ENCODE measurements at places on chromosomes 1 and 21.
A peak's percentile ranks its signal among the peaks of the same experiment; 100 is the strongest.

GRCh38 chr1:191034132-191034531 lies 556.5 kb upstream of the BRINP3 start:
- no peaks in the 10 kb centered on the region for H3K36me3 ChIP-seq
- no peak overlapping the region for H3K4me3 ChIP-seq
- no peaks in the 10 kb centered on the region for H3K4me1 ChIP-seq
- H3K27me3 ChIP-seq: no peaks in the 10 kb centered on the region
- DNase-seq: peak; percentile 13

GRCh38 chr1:53038566-53038965 lies 23.4 kb upstream of the PODN start:
- no peaks in the 10 kb centered on the region for H3K27me3 ChIP-seq
- no peak overlapping the region for H3K27ac ChIP-seq
- H3K36me3 ChIP-seq: peaks cover 14% of the 10 kb centered on the region
- H3K4me3 ChIP-seq: no peak overlapping the region
- H3K4me1 ChIP-seq: no peaks in the 10 kb centered on the region
- DNase-seq: no peak

DNA sequence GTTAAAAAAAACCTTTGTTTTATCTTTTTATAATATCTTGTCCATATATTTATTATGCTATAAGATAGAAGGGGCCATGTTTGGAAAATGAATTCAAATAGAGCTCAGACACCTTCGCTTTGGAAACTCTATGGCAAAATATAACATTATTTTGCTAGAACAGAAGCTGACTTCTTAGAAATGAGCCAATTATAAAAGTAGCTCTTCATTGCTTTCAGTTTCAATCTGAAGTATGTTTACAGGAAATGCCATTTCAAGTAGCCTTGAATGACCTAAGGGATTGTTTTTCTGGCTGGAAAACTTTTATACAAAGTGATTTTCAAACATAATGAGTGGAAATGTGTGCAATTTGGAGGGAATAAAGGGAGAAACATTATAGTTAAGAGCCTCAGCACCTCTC lies 37.8 kb upstream of the GBP5 start:
- no peaks in the 10 kb centered on the region for H3K36me3 ChIP-seq
- H3K4me3 ChIP-seq: no peak overlapping the region
- H3K4me1 ChIP-seq: peaks cover 26% of the 10 kb centered on the region
- DNase-seq: peak; percentile 11
- H3K27ac ChIP-seq: no peak overlapping the region

- H3K4me3 ChIP-seq: no peak overlapping the region
- peaks cover 7% of the 10 kb centered on the region for H3K36me3 ChIP-seq
Observed at GRCh38 chr1:53246261-53247134, 8.2 kb upstream of the MAGOH start.

GRCh38 chr1:12031039-12031980 lies 12.0 kb downstream of the MIIP start:
- H3K4me1 ChIP-seq: no peaks in the 10 kb centered on the region
- no peak overlapping the region for H3K4me3 ChIP-seq
- no peaks in the 10 kb centered on the region for H3K27me3 ChIP-seq
- H3K27ac ChIP-seq: no peak overlapping the region
- peak; percentile 40 for DNase-seq
- peaks cover 14% of the 10 kb centered on the region for H3K36me3 ChIP-seq

DNA sequence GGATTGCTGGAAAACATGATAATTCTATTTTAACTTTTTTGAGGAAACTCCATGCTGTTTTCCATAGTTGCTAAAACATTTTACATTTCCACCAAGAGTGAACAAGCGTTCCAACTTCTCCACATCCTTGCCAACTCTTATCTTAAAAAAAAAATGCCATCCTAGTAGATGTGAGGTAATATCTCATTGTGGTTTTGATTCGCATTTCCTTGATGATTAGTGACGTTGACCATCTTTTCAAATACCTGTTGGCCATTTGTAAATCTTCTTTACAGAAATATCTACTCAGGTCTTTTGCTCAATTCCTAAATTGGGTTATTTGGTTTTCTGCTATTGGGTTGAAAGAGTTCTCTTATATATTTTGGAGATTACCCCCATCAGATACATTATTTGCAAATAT lies 77.4 kb upstream of the CLDN14 start:
- DNase-seq: no peak
- H3K4me3 ChIP-seq: no peak overlapping the region
- H3K27me3 ChIP-seq: peaks cover 64% of the 10 kb centered on the region
- no peaks in the 10 kb centered on the region for H3K36me3 ChIP-seq

DNA sequence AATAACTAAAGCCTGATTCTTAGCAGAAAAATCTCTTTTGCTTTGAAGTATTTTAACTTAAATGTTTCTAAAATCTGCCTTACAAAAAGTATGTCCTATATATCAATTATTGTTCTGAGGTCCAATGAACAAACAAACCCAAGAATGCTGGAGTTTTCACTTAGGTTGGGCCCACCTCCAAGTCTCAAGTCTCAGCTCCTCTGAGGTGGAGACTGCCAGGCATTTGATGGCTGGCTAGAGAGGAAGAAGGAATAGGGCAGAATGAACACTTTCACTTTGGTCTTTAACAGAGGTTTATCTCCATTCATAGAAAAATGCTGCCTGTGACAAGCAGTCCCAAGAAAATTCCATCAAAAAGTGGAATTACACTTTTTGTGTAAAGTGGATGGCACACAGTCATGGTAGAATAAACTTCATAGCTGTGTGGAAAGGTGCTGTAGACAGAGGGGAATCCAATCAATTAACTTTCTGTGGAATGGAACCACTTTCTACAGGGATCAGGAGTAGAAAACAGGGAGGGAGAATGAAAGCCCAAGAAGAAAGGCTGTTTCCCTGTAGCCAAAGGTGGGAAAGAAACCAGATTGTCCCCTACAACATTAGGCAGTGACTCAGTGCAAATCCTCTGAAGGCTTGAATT lies 349.4 kb upstream of the RUNX1 start:
- H3K4me3 ChIP-seq: no peak overlapping the region
- H3K36me3 ChIP-seq: no peaks in the 10 kb centered on the region
- H3K4me1 ChIP-seq: peaks cover 17% of the 10 kb centered on the region
- no peaks in the 10 kb centered on the region for H3K27me3 ChIP-seq
- H3K27ac ChIP-seq: peak overlapping the region; percentile 40
- no peak for DNase-seq

- H3K27me3 ChIP-seq: no peaks in the 10 kb centered on the region
- H3K36me3 ChIP-seq: peaks cover 17% of the 10 kb centered on the region
- H3K4me3 ChIP-seq: no peak overlapping the region
- no peak for DNase-seq
- no peaks in the 10 kb centered on the region for H3K4me1 ChIP-seq
Observed at GRCh38 chr1:17645068-17645911, 105.8 kb downstream of the ARHGEF10L start.

DNA sequence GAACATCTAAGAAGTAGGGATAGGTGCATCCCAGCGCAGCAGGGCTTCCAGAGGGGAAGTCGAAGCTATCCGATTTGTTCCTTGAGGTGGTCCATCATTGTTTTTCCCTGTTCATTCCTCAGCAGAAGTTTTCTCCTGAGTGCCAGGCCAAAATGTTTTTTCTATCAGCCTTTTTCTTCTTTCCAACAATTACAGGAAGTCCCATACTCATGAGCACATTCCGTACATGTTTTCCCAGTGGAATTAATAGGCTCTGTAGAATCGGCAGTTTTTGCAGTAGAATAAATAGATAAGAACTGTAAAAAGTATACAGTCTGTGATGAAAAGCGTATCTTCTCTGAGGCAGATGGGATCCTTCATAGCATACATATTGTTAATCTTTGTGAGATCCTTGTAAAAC lies 24.8 kb downstream of the CD101 start:
- no peak for DNase-seq
- no peaks in the 10 kb centered on the region for H3K27me3 ChIP-seq
- H3K27ac ChIP-seq: no peak overlapping the region
- H3K4me3 ChIP-seq: no peak overlapping the region
- H3K36me3 ChIP-seq: no peaks in the 10 kb centered on the region

DNA sequence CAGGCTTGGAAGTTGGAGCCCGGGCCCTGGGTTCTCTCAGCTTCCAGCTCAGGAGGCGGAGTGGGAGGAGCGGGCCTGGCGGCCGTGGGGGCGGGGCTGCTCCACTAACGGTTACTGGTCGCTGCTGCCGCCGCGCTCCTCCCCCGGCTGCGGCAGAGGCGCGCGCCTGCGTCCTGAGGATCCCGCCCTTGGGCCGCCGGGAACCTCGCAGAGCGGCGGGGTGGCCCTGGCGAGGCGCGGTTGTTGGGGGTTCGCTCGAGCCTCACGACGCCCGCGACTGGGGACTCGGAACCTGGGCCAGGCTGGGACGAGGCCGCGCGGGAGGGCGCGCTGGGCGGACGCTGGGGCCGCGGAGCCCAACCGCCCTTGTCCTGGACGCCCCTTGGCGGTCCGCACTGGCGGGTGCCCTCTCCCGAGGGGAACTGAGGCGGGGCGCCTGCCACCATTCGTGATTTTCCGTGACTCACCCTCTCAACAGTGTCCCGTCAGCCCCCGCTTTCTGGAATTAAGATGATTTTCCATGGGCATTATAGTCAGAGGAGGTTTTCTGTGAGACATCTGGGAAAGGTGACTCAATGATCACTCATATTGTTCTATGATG lies 34.1 kb downstream of the OR2G3 start:
- H3K4me3 ChIP-seq: no peak overlapping the region
- no peaks in the 10 kb centered on the region for H3K4me1 ChIP-seq
- no peaks in the 10 kb centered on the region for H3K36me3 ChIP-seq
- DNase-seq: no peak
- H3K27me3 ChIP-seq: no peaks in the 10 kb centered on the region

DNA sequence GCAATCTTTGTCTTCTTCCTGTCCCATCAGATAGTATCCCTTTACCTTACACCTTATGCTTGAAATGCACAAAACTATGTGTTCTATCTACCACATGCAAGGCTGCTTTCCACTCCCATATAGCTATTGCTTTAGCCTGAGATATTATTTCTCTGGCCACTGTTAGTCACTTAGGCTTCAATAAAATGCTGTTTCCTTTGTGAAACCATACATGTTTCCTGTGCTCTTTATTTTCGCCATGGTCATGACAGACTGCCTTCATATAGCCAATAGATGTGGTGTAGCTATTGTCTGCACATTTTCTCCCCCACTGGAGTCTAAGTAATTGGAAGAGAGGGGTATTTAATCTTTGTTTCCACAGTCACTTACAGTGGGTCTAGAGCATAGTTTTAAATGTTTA lies 108.4 kb downstream of the GREM2 start:
- no peak overlapping the region for H3K27ac ChIP-seq
- H3K4me1 ChIP-seq: no peaks in the 10 kb centered on the region
- no peak for DNase-seq
- H3K27me3 ChIP-seq: no peaks in the 10 kb centered on the region

DNA sequence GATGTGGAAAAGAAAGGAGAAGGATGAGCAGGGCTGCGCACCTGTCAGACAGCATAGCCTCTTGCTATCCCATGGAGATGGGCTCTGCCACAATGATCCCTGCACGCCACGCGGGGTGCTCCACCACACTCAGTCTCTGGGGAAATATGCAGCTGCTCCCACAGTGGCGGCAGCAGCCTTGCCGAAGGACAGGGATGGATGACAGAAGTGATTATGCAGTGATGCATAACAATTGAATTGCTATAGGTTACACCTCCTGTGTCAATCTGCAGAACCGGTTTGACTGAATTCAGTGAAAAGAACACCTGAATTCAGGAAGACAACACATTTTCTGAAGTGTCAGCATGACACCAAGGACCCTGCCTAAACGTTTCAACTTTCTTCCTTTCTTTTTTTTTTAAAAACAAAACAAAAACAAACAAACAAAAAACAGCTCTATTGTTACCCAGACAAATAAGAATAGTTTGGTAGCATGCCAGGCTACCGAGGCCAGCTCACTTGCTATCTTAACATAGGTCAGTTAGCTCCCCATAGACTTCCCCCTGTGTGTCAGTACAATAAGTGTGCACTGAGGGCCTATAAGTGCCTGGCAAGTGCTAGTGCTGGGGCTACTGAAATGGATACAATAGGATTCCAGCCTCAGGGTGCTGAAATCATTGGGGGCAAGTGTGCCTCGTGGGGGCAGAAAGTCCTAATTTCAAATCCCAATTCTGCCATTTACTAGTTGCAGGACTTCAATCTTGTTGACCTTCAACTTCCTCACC lies 127.6 kb upstream of the LMO4 start:
- no peak overlapping the region for H3K27ac ChIP-seq
- H3K36me3 ChIP-seq: no peaks in the 10 kb centered on the region
- no peaks in the 10 kb centered on the region for H3K27me3 ChIP-seq
- H3K4me1 ChIP-seq: no peaks in the 10 kb centered on the region
- no peak for DNase-seq

DNA sequence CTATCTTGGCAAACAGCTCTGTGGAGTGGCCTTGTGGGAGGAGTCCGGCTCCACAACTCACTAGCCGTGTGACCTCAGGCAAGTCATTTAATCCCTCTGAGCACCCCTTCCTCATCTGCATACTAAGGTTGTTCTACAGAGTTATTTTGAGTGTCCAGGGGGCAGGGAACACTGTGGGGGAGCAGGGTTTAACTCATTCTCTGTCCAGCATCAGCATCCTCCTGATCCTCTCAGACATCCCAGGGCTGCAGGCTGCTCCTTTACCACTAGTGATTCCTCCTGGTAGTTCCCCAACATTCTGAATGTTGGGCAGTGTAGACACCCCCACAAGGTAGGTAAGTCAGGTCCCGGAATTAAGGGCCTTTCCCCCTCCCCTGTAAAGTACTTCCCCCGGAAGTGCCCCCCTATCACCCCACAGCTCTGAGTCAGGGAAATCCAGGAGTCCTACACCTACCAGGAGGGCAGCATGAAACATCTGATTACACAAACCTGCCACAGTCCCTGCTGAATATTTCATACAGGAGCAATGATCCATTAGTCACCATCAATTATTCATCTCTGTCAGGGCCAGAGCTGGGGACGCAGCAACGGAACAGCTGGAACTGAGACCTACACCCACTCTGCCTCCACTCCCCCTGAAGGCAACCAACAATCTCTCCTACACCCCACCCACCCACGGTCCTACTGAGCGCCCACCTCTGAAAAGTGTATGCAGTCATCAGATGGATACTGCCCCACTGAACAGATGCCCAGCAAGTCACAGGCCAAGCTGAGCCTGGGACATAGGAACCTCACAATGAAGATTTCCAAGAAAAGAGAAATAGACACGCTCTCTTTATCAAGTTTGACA lies 20.5 kb downstream of the SYT2 start:
- no peak overlapping the region for H3K27ac ChIP-seq
- DNase-seq: peak; percentile 20
- peaks cover 99% of the 10 kb centered on the region for H3K27me3 ChIP-seq

GRCh38 chr1:23341931-23342692 lies 2.0 kb downstream of the HNRNPR start:
- peak; percentile 29 for DNase-seq
- peaks cover 38% of the 10 kb centered on the region for H3K36me3 ChIP-seq
- peaks cover 50% of the 10 kb centered on the region for H3K4me1 ChIP-seq
- H3K27ac ChIP-seq: peak overlapping the region; percentile 60
- no peaks in the 10 kb centered on the region for H3K27me3 ChIP-seq

- peaks cover 8% of the 10 kb centered on the region for H3K4me1 ChIP-seq
- H3K4me3 ChIP-seq: no peak overlapping the region
- no peak overlapping the region for H3K27ac ChIP-seq
- no peaks in the 10 kb centered on the region for H3K36me3 ChIP-seq
- H3K27me3 ChIP-seq: no peaks in the 10 kb centered on the region
Observed at GRCh38 chr1:40396420-40396819, 22.9 kb downstream of the SMAP2 start.

Measured in MCF 10A (cell line).